ENCODE measurements at places on chromosomes 7 and 10. TPM values are rescaled to one million over a fixed set of nuclear protein-coding genes. Genes with fewer than 3 reads are reported as not detected.
A peak's percentile ranks its signal among the peaks of the same experiment; 100 is the strongest.

DNA sequence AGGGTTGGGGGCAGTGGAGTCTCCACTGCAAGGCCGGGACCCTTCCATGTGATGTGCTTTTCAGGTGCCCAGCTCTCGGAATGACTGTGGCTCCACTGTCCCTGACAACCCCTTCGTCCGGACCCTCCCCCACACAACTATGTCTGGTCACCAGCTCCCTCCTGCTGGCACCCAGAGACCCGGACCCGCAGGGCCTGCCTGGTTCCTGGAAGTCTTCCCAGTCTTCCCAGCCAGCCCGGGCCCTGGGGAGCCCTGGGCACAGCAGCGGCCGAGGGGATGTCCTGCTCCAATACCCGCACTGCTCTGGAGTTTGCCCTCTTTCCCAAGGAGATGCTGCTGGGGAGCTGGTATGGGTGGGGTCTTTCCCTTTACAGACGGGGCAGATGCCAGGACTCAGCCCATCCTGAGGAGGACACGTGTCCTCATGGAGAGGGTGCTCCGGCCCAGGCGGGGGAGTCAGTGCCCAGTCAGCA lies 5.5 kb downstream of the ATP6V0E2 start:
- no peaks in the 10 kb centered on the region for H3K36me3 ChIP-seq
- peaks cover 9% of the 10 kb centered on the region for H3K4me1 ChIP-seq
- no peak overlapping the region for H3K4me3 ChIP-seq

- H3K36me3 ChIP-seq = no peaks in the 10 kb centered on the region
- H3K27ac ChIP-seq = no peak overlapping the region
- no peaks in the 10 kb centered on the region for H3K27me3 ChIP-seq
- DNase-seq = no peak
- no peaks in the 10 kb centered on the region for H3K4me1 ChIP-seq
Observed at GRCh38 chr10:46534828-46535524, 21.5 kb downstream of the GPRIN2 start.

GRCh38 chr10:79452174-79452611 lies 6.8 kb upstream of the ZCCHC24 start:
- H3K36me3 ChIP-seq = no peaks in the 10 kb centered on the region
- H3K27me3 ChIP-seq = peaks cover 28% of the 10 kb centered on the region
- H3K4me3 ChIP-seq = no peak overlapping the region
- no peak for DNase-seq
- no peak overlapping the region for H3K27ac ChIP-seq

PHYHIPL gene
- total RNA-seq = 0.37 TPM

DNA sequence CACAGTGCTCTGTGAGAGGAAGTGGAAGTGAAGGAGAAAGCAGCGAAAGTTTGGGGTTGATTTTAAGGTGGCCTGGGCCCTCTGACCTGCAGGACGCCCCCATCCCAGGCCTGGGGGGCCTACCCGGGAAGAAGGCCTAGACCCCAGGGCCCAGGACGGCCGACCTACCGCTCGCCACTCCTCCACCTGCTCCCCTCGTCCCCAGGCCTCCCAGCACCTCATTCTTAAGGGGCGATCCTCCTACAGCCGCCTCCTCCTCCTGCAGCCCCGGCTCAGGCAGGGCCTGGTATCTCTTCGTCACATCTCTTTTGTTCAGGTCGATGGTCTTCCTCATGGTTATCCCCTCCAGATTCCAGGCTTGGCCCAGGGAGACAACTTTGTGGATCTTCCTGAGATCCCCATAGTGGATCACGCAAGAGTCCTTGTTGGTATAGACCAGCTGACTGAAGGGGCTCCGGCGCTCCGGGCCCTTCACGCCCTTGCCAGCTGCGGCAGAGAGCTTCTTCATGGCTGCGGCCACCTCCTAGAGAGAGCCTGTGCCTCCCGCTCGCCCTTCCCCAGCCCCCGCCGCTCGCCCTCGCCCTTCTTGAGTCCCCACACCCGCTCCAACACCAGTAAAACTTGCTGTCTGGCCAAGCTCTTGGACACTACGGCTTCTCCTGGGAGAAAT lies 117.5 kb downstream of the OR13A1 start:
- no peak overlapping the region for H3K27ac ChIP-seq
- no peaks in the 10 kb centered on the region for H3K36me3 ChIP-seq
- DNase-seq = no peak
- H3K27me3 ChIP-seq = no peaks in the 10 kb centered on the region
- H3K4me1 ChIP-seq = no peaks in the 10 kb centered on the region

DNA sequence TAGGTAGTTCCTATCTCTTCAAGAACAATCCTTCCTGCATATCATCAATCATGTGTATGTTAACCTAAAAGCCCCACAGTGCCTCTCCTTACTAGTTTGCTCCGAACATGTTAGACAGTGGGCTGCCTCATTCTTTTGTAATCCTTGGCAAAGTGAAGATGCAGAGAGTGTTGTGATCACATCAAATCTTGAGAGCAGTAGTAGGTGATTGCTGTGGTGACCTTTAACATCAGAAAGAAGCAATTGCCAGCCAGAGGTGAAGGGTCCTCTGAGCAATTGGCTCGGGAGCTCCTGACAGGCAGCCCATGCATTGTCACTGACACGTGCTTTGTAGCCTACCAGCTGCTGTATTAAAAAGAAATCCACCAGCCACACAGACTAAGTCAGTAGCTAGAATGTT lies 19.6 kb upstream of the GSTK1 start:
- peak; percentile 7 for DNase-seq
- H3K27ac ChIP-seq = no peak overlapping the region
- H3K4me3 ChIP-seq = no peak overlapping the region
- H3K27me3 ChIP-seq = peaks cover 42% of the 10 kb centered on the region

DNA sequence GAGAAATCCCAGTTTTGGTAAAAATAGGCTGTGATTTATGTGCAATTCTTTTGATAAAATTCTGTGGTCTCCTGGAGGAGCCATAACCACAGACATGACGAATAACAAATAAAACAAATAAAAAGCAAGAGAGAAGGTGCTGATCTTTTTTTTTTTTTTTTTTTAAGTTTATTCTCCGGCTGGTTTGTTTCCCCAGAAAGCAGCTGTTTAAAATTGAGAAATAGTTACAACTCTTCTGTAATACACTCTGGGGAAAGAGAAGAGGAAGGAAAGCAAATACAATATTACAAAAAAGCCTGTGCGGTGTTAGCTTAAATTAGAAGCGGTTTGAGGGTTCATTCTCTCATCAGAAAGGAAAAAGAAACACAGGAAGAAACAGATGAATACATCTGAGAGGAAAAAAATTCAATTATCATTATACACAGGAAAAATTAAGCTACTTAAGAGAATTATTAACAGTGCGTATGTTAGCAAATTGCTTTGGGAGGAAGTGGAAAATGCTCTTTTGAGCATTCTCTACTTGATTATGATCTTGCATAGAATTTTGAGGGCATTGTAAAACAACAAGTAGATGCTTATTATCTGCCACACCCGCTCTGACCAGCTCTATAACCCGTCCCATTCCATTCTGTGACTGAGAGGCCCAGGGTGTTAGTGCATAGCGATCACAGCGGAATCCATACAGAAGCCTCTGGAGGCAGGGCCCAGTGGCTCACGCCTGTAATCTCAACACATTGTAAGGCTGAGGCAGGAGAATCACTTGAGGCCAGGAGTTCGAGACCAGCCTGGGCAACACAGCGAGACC lies 40.6 kb upstream of the WAC start:
- DNase-seq = no peak
- no peak overlapping the region for H3K27ac ChIP-seq
- H3K4me3 ChIP-seq = no peak overlapping the region

DNA sequence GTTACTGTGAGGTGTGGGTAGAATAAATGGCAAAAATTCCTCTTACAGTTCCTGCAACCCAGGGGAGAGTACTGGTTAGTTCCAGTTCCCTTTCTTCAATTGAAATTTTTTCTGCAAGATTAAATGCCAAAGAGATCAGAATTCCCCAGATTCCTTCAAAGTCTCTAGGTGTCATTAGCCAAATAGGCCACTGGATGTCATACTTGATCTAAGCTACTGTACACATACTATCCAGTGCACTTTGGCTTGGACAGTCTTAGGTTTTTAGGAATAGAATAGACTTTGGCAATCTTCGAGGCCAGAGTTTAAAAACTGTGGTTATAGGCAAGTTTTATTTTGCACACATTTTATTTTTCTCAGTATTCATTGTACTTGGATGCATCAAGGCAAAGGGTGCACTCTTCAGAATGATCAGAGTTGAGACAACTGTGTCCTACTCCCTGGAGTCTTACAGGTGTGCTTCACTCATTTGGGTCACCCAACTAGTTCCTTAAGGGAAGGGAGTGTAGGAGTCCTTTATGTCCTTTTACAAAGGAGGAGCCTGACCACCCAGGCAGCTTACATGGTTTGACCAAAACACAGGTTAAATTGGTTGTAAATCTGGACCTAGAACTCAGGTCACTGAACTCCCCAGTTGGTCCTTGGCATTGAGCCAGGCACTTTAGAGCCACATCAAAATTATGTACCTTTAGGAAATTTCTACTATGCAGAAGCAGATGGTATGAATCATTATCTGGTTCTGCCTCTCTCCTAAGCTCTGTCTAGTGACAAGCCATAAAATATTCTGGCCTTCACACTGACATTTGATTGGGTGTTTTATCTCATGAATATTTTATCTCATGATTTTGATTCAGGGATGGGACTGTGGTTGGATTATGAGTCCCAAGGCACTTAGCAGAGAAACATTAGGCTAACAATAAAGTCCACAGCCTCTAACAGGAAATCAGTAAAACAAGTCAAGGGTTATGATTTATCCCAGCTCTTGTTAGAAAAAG lies 49.5 kb downstream of the ASAH2B start:
- H3K27ac ChIP-seq = no peak overlapping the region
- H3K36me3 ChIP-seq = no peaks in the 10 kb centered on the region
- peaks cover 4% of the 10 kb centered on the region for H3K4me1 ChIP-seq
